ENCODE measurements at places on chromosomes 7 and 10.

- DNase-seq: no peak
Observed at GRCh38 chr10:8670461-8670860, 616.0 kb downstream of the GATA3 start.

- DNase-seq: no peak
Observed at GRCh38 chr7:55164527-55164926, 145.7 kb downstream of the EGFR start.

DNA sequence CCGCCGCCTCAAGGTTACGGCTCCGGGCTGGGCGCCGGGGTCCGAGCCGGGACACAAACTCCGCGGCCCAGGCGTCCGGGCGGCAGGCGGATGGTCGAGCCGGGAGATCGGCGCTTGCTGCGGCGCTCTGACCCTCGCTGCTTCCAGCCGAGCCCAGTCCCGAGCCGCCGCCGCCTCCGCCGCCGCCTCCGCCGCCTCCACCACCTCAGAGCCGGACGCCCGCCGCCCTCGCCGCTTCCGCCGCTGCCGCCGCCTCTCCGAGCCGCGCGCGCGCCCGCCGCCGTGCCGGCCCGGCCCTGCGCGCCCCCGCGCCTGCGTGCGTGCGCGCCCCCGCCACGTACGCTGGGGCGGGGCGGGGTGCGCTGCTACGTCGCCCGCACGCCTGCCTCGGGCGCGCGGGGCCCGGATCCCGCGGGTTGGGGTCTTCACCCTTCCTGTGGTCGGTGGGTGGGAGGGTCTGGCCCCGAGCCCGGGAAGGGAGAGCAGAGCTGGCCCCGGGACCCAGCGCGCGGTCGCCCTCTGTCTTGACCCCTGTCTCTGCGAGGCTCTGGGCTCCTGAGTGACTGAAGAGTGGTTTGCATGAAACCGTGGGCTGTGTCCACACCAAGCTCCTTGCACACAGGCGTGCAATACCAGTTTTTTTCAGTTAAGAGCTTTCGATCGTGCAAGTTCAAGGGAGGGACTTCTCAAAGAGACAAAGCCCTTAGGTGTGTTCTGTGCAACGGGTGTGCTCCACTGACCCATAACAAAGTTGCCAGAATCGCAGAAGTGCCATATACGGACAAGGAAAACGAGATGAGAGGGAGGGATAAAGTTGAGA is at the start of gene SMURF1:
Gene SMURF1 (minus strand): TSS at position 256 of the 820 bp plus-strand sequence. CDS start 328 bp downstream, outside the sequence.
- DNase-seq: peak; percentile 52

- DNase-seq: no peak
Observed at GRCh38 chr7:17022920-17023319, 141.1 kb upstream of the AGR3 start.

DNA sequence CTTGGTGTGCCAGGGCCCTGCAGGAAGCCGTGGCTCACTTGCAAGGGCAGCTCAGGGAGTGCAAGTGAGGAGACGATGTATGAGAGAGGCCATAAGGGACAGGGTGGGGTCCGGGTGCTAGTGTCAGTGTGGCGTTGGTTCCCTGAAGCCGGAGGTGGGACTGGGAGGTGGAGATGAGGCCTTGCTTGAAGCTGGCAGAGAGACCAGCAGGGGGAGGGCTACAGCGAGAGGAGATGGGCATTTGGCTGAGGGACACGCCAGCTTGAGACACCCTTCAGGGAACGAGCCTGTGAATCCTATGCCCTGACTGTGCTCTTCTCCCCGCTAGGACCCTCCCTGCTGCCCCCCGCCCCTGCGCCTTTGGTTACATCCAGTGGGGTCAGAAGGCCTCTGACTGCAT is 529.1 kb downstream of the TCERG1L start:
- DNase-seq: no peak

DNA sequence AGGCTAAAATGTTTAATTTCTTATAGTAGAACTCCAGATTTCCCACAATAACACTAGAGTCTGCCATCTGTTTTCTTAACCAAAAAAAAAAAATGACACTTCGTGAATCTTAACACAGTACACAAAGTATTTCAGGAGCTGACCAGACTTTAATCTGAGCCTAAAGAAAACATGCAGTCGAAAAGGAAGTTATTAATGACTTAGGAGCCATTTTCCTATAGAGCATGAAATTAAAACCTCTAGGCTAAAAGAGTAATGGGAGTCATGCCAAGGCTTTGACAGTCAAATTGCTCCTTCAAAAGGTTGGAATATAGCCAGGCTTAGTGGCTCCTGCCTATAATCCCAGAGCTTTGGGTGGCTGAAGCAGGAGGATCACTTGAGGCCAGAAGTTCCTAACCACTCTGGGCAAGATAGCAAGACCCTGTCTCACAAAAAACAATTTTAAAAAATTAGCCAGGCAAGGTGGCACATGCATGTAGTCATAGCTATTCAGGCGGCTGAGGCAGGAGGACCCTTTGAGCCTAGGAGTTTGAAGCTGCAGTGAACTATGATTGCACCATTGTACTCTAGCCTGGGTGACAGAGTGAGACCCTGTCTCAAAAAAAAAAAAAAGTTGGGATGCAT is 13.6 kb downstream of the MICU1 start:
- peak; percentile 82 for DNase-seq

DNA sequence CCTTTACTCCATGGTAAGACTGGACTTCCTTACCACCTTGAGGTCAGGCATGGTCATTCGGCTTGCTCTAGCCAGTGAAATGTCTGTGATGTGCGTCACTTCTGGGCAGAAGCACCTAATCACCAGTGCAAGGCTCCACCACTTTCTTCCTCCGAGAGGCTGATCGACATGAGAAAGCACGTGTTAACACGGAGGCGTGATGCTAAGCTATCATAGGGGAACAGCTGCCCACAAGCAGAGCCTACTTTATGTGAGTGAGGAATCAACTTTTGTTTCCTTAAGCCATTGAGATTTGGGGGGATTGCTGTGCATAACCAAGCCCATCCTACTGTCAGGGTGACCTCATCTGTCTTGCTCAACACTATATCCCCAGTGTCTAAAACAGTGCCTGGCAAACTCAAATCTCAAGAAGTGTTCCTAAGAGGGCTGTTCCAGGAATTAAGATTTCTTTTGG is 23.1 kb upstream of the SAR1A start:
- DNase-seq: no peak

All from NCI-H1092 (cell line).